ENCODE measurements at places on chromosomes 2 and 18.

DNA sequence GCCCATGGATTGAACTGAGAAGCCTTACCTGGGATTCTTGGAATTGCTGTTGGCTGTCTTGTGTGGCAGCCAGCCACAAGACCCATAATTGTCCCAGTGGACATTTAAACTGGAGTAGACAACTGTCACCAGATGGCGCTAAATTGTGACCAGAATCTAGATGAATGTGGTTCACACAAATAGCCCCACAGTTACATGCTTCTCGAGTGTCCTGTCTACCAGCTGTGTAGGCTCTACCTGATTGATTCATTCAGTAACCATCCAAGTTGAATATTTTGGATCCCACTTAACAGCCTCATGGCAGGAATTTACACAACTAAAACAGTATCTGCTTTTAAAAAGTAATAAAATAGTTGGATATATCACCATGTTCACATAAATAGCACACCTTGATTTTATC lies 73.2 kb downstream of the MAP4K4 start:
- peak; percentile 57 for DNase-seq

GRCh38 chr2:155412598-155412997 lies 714.1 kb downstream of the KCNJ3 start:
- DNase-seq = no peak

- no peak for DNase-seq
These were observed 118.8 kb upstream of the CTDP1 start for GRCh38 chr18:79560861-79561210.

DNA sequence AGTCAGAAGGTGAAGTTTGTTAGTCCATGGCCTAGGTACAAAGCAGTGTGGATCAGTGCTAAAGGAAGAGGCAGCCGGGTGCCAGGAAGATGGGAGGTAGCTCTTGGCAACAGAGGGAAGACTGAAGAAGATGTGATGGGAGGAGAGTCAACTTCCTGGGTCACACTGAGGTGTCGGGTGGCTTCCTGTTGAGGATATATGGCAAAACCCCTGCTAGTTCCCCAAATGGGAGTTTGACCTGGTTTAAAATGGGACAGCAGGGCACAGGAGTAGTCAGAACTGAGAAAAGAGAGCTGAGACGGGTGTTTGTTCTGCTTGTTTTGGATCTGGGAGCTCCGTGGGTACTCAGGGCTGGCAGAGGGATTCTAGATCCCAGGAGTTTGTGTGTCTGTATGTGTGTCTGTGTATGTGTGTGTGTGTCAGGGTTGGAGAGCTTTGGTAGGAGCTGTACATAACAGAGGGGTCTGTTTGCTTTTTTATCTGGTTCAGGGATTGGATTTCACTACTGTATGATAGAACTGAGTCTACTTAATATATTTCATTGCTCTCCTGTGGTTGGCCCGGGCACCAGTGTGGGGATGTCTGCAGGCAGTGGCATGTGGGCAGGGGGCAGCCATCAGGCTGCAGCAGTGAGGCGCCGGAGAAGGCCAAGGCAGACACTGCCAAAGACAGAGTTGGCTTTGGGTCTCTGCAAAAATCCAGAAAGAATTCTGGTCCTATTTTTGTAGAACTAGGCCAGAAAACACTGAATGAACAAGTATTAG lies 17.1 kb downstream of the MXD1 start:
- DNase-seq = no peak

GRCh38 chr2:98471402-98472131 lies 26.9 kb downstream of the INPP4A start:
- DNase-seq = no peak

DNA sequence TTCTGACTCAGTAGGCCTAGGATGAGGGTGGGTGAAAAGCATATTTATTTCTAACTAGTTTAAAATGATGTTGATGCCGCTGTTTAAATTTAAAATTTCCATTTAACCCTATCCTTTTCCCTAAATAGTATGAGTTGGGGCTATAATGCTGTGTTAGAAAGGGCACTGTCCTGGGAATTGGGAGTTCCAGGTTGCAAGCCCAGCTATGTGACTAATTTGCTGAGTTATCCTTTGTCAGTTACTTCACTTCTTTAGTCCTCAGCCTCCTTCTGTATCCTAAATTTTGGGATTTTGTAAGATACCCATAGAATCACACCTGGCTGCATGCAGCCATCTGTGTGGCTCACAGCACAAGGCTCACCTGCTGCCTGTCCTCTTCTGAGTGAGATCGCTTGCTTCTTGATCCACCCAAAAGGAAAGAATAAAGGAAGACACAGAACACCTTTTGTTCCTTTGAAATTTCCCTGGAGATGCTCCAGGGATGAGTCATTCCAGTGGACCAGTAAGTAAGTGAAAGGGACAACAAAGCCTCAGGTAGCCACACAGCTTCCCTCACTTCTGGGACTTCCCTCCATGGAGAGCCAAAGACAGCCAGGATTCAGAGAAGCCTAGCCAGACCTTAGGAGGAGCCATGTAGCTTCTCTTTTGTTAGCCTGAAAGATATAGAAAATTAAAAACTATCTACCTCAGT lies 97.2 kb downstream of the DTNA start:
- DNase-seq = no peak

DNA sequence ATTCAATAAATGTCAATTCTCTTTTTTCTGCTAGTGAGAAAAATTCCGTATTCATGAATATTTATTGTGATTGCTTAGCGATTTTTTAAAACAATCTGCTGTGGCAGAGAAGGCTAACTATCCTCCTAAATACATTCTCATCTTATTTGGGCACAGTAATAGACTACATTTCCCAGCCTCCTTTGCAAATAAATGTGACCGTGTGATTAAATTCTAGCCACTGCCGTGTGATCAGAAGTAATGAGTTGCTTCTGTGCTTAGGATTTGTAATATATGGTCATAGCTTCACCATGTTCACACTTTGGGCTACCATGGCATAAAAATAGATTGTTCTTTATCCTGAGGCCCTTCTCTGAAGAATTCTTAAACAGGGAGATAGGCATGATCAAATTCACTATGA lies 179.6 kb downstream of the FAM124B start:
- peak; percentile 44 for DNase-seq

DNA sequence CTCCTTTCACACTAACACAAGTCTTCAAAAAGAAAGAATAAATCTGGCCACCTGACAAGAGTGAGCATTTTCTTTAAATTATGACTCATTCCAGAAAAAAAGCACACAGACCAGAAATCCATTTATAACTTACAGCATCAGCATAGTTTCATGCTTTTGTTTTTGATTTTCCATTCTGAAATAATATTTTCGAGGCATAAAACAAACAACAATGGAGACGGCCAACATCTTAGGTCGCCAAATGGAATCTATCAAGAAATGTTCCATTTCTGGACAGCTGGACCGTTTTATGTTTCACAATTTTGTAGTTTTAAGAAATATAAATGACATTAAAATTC lies 165.4 kb upstream of the ZFP36L2 start:
- DNase-seq = peak; percentile 72

DNA sequence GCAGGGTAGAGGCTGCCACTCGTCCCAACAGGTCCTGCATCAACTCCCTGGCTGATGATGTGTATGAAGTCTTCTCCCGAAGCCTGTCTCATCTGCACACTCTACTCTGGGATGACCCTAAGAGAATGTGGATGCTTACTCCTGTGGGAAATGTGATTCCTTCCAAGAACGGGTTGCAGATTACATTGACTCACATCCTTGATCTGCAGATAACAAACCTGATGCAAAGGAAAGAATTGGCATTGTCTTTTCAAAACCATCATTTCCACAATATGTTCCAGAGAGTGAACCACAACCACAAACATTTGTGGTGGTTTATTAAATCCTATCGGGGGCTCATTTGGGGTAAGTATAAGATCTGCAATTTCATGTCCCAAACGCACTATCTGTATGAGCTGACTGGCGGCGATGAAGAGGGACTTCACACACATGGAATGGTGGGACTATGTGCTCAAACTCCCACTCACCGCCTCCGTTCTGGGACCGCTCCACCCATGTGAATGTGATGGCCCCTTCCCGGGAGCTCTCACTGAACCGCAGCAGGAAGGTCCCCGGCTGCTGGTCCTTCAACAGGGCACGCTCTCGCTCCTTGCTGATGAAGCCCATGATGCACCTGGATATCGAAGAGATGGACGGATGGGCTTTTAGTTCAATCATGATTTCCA lies 35.5 kb downstream of the STAT1 start:
- DNase-seq = no peak

DNA sequence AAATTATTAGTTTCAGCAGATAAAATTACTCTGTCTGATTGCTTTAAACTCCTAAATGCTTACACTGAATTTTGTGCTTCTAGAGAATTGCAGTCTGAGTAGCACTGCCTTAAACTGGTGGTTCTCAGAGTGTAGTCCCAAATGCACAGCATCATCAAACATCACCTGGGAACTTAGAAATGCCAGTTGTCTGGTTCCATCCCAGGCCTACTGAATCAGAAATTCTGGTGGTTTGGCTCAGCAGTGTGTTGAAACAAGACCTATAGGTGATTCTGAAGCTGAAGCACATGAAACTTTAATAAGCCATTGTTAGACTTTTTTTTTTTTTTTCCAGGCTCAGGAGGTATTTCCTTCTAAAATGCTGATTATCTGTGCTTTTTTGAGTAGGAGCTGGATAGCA lies 22.0 kb downstream of the EPC2 start:
- DNase-seq = no peak

GRCh38 chr2:65831509-65831908 lies 399.1 kb upstream of the SPRED2 start:
- no peak for DNase-seq

DNA sequence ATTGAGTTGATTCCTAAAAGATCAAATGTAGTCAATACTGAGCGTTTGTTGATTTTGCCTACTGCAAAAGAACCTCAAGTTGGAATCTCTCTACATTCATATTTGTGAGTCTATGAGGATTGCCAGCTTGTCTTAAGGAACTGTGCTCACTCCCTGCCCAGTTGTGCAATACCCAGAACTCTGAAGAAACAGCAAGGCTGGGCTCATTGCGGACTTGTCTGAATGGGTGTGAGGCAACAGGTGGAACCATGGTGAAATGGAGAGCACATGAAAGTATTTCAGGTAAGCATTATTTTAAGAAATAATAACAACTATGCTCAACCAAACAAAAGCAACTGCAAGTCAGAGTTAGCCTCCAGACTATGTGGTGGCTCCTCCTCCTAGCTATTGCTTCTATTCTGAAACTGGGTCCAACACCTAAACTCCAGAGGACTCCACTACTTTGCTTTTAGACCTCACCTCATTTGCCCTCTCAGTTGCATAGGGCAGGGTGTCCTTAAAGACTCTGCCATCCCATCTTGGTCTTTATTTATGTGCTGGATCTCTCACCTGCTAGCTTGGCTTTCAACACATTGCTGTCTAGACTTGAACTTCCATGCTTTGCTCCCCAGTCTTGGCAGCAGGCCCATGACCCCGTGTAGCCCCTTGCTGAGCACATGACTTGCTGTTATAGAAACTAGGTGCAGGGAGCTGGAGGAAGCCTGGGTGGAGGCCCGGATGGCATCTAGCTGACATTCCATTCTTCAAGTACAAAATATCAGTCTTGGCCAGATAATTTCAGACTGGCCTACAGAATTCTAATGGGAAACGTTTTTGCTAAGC lies 94.8 kb upstream of the ARL5A start:
- peak; percentile 55 for DNase-seq

GRCh38 chr2:171999161-171999560 lies 592 bp upstream of the METAP1D start:
- DNase-seq = no peak

- no peak for DNase-seq
These were observed 421.7 kb downstream of the RNF144A start for GRCh38 chr2:7338961-7339360.

- DNase-seq = no peak
These were observed 177.2 kb downstream of the MYO3B start for GRCh38 chr2:170354855-170355780.

DNA sequence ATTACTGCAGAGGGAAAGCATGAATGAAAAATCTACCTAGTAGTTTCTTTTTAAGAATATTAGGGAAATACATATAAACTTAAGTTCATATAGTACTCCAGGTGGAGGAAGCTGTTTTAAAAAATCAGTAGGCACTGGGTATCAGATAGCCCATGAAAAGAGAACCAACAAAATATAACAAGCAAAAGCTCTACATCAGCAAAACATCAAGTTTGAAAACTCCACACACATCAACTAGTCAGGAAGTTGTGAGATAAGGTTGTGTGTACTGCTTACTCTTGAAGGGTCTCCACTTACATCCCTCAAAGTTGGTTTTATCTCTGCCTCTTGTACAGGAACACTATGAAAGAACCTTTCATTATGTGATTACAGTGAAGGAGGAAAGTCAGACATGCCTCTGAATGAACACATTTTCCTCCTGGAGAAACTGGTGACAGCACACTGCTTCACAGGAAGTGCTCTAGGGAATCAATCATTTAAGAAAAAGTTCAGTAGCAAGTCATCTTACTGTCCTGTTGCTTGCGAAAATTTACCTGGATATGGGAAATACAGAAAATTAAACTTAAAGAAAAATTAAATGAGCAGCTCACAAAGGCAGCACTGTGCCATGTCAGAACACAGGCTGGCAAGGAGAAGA lies 57.7 kb downstream of the THADA start:
- DNase-seq = no peak

DNA sequence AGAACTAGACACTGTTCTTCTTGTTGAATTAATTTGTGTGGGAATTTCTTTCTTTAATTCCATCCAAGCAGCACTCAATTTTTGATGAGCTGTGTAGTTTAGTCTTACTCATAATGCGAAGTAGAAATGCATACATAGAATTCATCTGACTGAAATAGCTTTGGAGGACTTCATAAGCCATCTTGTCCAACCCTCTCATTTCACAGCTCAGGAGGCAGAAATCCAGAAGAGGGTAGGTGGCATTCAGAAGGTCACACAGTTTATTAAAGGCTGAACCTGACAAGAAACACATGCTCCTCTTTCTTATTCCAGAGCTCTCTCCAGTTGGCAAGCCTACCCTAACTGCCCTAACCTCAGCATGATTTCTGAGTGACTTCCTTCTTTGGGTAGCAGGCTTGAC lies 169.2 kb upstream of the NOSTRIN start:
- no peak for DNase-seq

DNA sequence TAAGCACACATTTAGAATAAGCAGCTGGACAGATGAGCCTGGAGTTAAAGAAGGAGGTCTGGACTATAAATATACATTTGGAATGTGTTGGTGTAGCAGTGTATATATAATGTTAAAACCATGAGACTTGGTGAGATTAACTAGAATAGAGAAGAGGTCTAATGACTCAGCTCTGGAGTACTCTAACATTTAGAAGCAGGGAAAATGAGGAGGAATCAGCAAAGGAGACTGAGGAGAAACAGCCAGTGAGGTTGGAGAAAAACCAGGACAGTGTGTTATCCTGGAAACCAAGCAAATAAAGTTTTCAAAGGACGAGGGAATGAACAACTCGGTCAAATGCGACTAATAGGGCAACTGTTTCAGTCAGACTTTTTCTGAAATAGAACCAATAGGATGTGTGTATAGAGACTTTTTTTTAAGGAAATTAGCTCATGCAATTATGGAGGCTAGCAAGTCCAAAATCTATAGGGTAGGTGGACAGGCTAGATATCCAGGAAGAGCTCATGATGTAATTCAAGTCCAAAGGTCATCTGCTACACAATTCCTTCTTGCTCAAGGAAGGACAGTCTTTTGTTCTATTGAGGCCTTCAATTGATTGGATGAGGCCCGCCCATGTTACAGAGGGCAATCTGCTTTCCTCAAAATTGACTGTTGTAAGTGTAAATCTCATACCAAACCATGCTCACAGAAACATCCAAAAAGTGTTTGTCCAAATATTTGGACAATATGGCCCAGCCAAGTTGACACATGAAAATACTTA lies 10.8 kb upstream of the SESTD1 start:
- DNase-seq = peak; percentile 53

Measured in adipocyte (in vitro differentiated cells).